ENCODE measurements at places on chromosomes 4 and X.

GRCh38 chr4:10753336-10753735 is 68.8 kb upstream of the CLNK start:
- DNase-seq, result peak; percentile 43

DNA sequence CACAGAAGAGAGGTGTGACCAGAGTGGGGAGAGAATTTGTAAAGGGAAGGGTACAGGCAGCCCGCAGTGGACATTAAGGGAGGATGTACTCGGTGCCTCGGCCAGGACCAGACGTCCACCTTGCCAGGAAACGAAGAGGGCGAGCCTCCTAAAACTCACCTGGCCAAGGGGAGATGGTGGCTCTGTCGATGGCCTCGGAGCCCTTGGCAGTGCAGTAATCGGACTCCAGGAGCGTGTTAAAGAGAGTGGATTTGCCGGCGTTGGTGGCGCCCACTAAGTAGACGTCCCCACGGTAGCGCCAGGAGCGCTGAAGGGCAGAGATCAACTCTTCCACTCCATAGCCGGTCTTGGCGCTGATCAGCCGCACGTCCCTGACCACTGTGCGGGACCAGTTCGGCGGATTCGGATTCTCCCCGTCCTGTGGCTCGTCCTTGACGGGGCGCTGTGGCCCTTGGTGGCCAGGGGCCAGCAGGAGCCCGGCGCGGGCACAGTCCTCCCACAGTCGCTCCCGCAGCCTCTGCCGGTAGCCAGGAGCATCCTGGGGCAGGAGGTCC is 1.0 kb downstream of the NOA1 start:
- DNase-seq, result peak; percentile 3

GRCh38 chr4:7204656-7205387 is 12.5 kb downstream of the SORCS2 start:
- DNase-seq, result no peak

- no peak for DNase-seq
Measured at GRCh38 chrX:136395271-136395670, 92.5 kb upstream of the BRS3 start.

- no peak for DNase-seq
Measured at GRCh38 chrX:142036116-142036515, 132.4 kb downstream of the MAGEC1 start.

DNA sequence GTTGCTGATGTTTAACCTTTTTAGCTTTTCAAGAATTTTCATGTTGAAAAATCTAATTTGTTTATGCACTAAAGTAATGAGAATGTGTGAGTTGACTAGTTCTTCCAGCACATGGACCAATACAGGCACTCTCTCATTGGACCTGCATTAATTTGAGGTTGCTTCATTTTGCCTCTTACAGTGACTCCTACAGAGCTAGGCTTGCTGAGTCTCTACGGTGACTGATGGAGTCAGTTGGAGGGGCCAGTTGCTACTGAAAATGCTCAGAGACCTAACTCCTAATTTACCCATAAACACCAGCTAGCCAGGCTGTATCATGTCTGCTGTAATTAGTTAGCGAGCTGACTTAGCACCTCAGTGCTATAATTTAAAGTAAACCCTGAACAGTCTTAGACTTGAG is 10.9 kb downstream of the MTHFD2L start:
- no peak for DNase-seq

DNA sequence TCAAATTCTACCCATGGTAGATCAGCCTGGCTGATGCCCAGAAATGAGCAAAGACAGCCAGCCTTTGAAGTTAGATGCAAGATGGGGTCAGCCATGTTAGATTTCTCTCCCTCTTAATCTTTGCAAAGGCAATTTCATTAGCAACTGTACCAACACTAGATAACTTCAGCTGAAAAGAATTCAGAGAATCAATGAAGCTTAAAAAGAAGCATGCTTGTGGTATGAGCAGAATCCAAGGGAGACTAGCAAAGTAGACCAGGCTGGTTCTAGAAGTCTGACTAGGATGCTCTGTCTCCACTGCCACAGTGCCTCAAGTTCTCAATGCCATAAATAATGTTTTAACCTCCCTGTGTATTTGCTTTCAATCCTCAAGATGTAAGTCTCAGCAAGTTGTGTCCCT is 247.3 kb downstream of the SLC7A11 start:
- no peak for DNase-seq

GRCh38 chr4:38574559-38575333 is 89.3 kb upstream of the KLF3 start:
- no peak for DNase-seq

DNA sequence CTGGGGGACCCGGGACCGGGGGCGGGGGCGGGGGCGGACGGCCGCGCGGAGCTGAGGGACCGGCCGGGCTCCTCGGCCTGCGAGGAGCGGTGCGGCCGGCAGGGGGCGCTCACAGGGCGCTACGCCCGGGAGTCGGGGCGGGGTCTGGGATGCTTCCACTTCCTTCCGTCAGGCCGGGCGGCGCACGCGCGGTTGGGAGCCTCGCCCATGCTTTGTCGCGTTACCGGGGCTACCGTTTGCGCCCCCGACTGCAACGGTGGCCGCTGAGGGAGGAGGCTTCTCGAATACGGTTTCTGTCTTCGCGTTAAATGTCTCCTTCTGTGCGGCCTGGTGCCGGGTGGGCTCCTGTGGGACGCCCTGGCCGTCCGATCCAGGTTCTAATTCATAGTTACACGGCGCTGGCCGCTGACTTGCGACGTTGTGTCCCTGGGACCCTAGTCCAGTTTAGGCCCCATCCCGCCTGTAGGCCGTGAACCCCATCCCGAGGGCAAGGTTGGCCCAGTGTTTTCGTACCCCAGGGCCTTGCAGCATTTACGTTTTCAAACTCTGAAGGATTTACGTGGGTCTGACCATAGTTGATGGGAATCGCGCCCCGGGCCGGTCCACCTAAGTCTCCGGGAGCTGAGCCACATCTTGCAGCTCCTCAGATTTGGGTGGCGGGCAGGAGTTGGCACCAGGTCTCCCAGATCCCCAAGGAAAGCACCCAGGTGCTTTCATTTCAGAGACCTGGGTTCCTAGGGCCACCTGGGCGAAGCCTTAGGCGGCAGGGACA is 549 bp downstream of the MSL3 start:
- peak; percentile 81 for DNase-seq

GRCh38 chr4:71217688-71218087 is 121.1 kb upstream of the SLC4A4 start:
- DNase-seq, result no peak

- DNase-seq, result no peak
Measured at GRCh38 chrX:20320461-20321159, 53.9 kb upstream of the RPS6KA3 start.

- DNase-seq, result peak; percentile 59
Measured at GRCh38 chr4:7649741-7650531, 215.2 kb upstream of the PSAPL1 start.

GRCh38 chrX:39176105-39176504 is 374.8 kb downstream of the MID1IP1 start:
- DNase-seq, result no peak

GRCh38 chr4:38822748-38823303 is 18.2 kb upstream of the TLR1 start:
- DNase-seq, result no peak

DNA sequence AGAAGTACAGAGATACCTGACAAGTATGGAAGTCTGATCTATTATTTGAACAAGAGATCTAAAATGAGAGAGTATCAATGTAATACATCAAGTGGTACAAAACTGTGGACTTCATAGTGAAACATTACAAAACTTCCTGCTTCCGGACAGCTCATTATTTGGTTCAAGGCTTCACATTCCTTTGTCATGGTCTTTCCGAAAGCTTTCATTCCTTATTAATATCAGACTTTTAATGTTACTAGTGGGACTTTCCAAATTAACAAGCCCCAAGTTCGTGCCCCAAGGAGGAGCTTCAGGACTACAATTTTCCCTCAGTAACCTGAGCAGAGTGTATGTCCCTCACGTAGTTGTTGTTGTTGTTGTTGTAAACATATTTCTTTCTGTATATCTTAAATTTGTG is 1.2 kb downstream of the CHIC2 start:
- DNase-seq, result no peak

DNA sequence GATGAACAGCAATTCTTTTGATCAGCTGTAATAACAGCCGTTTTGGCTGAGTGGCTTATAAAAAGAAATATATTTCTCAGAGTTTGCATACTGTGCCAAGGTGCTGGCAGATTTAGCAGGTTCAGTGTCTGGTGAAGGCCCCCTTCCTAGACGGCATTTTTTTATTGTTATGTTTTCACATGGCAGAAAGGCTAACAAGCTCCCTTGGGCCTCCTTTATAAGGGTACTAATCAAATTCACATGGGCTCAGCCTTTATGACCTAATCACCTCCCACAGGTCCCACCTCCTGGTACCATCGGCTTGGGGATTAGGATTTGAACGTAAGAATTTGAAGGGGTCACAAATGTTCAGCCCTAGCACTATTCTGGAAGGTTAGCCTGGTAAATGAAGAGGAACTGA is 431.9 kb downstream of the SPOCK3 start:
- DNase-seq, result no peak

GRCh38 chrX:10923466-10923865 is 187.7 kb upstream of the HCCS start:
- DNase-seq, result no peak

- no peak for DNase-seq
Measured at GRCh38 chr4:72358483-72358882, 210.5 kb downstream of the ADAMTS3 start.

DNA sequence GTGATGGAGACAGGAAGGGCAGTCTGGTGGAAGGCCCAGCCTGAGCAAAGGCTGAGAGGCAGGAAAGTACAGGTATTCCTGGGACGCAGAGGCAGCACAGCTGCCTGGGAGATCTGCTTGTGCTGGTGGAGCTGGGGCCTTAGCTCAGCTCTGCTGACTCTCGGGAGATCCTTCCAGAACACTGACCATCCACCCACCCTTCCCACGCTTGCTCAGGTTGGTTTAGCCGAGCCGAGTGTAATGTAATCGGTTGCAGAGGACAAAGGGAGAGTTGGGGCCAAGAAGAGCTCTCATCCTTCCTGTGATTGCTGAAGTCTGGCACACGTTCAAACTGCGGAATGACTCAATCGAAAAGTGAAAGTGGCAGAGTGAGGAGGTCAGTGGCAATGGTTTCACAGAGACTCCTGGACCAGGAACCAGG is 43.1 kb upstream of the GPR78 start:
- peak; percentile 87 for DNase-seq

DNA sequence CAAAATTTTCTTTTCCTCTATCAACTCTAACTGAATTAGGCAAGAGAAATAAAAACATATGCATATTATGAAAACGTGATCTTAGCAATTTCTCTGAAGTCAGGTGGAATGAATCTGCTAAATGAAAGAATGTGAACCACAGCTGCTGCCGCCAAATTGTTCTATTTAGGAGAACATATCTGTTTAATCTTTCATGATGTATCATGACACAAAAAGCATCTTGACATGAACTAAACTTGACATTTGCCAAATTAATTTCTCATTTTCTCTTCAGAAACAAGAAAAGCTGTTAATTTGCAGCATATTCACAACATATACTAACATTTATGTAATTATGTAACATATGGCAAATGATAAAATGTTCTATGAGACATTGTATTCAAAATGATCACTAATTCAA is 1237.9 kb downstream of the TECRL start:
- no peak for DNase-seq

DNA sequence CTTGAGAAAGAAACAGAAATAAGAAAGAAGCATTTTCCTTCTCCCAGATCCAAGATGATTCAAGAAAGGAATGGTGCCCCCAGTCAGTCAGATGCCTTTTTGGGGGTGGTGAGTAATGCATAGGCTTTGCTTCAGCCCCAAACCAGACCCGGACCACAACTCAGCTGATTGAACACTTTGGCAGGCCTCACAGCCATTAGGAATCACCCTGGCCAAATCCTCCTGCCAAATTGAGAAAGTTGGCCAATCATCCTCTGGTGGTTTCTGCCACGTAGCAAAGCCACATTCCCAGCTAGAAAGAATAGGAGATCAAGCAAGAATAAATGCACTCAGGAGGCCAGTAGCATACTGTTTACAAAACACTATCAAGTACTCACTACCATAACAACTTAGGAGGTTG is 33.7 kb downstream of the FRMD7 start:
- peak; percentile 76 for DNase-seq

DNA sequence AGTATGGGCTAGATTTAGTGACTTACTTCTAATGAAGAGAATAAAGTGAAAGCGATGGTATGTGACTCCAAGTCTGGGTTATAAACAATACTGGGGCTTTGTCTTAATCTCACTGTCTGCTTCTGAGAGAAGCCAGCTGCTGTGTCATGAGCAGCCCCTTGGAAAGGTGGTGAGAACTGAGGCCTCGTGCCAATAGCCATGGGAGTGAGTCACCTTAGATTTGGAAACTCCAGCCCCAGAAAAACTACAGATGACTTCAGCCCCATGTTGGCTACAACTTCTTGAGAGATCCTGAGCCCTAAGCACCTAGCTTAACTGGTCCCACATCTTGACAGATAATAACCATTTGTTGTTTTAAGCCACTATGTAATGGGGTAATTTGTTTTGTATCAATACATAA is 77.6 kb downstream of the CWH43 start:
- DNase-seq, result peak; percentile 73

GRCh38 chr4:57071326-57071725 is 38.9 kb downstream of the IGFBP7 start:
- DNase-seq, result no peak

- peak; percentile 4 for DNase-seq
Measured at GRCh38 chrX:68511255-68511654, 12.4 kb downstream of the YIPF6 start.

DNA sequence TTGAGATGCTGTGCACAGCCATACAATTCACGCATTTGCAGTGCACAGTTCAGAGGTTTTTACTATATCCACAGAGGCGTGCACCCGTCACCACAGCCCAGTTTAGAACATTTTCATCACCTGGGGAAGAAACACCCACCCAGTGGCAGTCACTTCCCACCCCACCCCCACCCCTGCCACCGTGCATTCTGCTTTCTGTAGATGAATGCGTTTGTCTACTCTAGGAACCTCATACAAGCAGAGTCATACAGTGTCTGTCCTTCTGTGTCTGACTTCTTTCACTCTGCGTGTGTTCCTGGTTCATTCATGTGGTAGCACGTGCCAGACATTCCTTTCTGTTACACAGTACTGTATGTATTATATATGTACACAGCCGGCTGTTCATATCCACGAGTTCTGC is 122.8 kb downstream of the TBL1X start:
- no peak for DNase-seq

DNA sequence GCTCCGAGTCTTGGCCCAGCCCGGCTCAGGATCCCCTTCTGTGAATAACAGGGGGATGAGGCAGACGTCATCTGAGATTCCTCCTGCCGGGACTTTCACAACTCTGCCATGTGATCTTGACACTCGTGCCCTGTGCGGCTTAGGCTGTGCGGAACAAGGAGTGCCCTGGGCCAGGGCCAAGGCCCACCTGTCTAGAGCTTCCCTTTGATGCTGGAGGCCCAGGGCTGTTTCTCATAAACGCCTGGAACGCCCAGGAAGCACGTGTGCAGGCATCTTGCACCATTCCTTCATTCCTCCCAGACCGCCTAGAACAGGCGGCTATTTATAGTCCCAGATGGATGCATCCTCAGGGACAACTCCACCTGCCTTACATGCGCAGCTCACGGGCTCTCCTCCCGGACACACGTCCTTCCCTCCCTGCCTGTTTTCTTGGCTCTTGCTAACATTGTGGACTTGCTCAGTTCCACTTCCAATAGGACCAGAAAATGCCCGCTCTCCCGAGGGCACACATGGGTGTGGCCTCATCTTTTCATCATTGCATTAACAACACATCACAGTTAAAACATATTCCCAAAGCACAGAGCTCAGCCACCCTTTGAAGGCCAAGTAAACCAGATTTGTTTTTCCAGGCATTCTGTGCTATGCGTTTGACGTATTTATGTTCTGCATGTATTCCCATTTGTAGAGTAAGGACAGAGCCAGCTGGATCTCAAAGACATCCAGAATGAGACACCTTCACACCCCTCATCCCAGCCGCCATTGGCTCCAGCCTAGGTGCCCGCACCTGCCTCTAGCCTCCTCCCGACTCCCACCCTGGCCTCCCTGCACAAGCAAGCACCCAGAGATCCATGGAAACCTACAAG is 57.2 kb downstream of the ABLIM2 start:
- no peak for DNase-seq
